H1 (cell line): ENCODE measurements at places on chromosomes 12 and 14.

DNA sequence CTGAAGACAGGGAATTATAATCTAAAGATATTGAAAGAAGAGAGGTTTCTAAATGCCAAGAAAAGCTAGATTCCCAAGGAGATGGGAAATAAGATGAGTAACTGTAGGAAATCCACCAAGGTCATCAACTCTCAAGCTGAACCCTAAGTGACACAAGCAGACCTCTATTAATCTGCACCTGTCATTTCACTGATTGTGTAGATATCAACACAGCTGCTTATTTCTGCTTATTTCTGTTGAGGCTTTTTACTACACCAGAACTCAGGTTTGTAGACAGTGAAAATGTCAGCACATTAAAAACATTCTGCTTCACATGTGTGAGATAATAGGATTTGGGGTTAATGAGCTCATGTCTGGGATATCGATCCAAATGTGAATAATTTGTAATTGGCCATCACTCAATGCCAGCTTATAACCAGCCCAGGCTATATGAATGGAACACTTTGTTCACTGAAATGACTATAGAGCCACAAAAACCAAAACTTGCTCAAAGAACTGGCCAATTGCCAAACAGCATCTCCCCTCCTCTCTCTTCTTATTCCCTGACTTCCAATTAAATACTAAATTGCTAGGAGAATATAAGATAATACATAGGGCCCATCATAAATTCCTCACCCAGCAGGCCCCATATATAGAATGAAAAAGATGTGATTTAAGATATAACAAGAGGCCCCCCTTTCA lies 188.7 kb upstream of the ARID2 start:
- DNase-seq, result no peak

- no peak for DNase-seq
Observed at GRCh38 chr14:28381656-28382055, 384.9 kb upstream of the FOXG1 start.

- DNase-seq, result no peak
Observed at GRCh38 chr14:91327250-91327595, 82.7 kb upstream of the GPR68 start.

- DNase-seq, result no peak
Observed at GRCh38 chr14:86027144-86027543, 497.2 kb downstream of the FLRT2 start.

GRCh38 chr12:56687223-56688128 lies 608 bp downstream of the PTGES3 start:
- DNase-seq, result no peak

- no peak for DNase-seq
Observed at GRCh38 chr12:46395388-46395787, 22.8 kb upstream of the SLC38A2 start.

DNA sequence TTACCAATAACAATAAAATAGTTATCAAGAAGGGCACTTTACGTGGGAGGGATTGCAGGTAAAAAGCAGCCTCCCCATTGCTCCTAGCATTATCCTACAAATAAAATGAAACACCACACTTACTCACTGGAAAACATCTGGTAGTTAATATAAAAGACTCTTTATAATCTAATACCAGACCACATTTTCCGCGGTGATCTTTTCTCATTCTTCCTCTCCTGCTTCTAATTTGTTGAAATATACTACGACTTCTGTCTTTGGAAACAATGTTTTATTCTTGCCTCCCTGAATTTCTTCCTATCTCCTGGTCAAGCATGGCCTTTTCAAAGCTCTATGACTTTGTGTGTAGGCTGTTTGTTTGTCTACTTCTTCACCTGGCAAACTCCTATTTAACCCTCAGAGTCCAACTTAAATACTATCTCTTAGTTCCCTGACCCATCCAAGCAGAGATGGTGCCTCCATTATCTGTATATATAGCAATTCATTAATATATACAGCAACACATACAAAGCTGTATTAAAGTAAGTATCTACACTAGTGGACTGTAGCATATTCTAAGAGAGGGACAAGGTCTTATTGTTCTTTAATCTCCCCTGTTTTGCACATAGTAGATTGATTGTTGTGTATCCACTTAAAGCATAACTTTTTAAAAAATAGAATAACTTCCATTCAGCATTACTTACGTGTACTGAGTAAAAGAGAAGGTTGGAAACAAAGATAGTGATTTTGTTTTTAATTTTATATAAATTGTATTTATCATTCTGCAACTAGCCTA lies 228.3 kb downstream of the CEP128 start:
- no peak for DNase-seq

GRCh38 chr14:32509632-32510187 lies 180.6 kb downstream of the AKAP6 start:
- DNase-seq, result no peak
